ENCODE measurements at places on chromosomes 12 and 14.

GRCh38 chr14:50697659-50698290 lies 29.7 kb upstream of the SAV1 start:
- no peak for DNase-seq

DNA sequence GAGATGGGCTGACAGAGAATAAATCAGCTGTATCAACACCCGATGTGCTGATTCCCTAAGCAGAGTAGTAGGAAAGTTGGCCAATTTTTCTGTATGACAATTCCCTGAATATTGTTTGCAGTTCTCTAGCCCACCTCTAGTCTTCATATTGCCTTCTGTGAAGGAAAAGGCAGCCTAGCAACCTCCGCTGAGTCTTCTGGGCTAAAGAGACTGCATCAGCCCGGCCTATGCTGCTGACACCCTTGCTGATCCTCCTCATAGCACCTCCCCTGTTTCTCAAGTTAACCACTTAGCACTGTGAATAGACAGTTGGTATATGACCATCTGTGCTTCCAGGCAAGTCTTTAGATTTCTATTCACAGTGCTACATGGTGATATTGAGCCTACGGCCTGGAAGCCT lies 161.1 kb upstream of the EGLN3 start:
- no peak for DNase-seq

- no peak for DNase-seq
Measured at GRCh38 chr14:101584055-101584859, 23.0 kb downstream of the DIO3 start.

GRCh38 chr12:132622437-132623071 lies 4.0 kb downstream of the P2RX2 start:
- DNase-seq: no peak

- no peak for DNase-seq
Measured at GRCh38 chr14:77681196-77682157, 26.3 kb downstream of the ALKBH1 start.

DNA sequence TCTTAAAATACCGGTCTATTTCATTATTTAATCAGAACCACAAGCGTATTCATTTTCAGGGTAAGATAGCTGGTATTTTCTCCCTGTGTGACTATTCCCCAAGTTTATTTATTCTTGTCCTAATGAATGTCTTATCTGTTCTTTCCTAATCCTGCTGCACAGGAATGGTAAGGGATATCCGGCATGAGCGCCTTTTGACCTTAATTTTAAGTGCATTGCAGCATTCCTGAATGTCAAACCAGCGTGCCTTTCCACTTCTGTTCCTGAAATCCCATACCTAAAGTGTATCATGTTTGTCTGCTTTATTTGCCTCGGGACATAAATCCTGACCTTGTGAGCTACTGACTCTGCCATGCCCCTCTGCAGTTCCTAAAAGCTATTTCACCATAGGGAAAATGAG lies 1713.2 kb upstream of the FLRT2 start:
- no peak for DNase-seq

DNA sequence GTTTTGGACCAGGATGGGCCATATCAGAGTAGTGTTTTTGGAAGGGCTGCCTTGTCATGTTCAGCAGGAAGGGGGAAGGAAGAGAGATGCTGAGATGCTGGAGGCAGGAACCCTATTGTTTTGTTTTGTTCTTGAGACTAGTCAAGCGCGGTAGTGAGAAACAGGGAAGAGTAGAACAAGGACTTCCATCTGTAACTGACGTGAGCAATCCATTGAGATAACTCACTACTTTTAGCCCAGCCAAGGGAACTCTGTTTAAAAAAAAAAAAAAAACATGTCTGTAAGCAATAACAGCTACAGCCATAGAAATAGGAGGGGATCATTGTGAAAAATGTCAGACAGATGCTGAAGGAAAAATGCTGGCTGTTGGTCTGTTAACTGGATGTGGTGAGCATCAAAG lies 34.0 kb downstream of the CD9 start:
- no peak for DNase-seq

DNA sequence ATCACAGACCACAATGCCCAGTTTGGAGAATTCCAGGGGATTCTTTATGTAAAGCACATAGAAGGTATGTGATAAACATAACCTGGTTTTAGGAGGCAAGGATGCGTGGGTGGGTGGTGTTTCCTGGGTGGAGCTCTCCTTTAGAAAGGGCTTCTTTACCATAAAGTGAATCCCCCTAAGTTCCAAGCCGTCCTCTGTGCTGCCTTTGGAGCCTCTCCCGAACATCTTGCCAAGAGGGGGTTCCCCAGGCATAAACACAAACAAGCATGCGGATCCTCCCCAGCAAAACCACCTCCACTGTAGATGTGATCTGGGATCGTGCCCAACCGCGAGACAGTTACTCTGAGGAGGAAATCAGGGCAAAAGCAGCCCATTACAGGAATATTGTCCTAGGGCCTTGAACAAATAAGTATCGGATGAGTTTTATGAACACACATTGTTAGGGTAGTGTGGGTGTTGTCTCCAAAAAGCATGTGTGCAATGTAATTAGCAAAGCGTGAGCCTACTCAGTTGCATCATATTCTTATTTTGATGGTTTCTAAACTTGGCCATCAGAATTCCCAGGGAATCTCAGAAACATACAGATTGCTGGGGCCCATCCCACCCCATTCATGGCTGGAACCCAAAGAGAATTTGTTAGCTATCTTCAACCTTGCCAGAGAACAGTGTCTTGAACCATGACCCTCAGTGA lies 48.8 kb upstream of the CORO1C start:
- no peak for DNase-seq

All from stimulated activated CD8-positive, alpha-beta memory T cell treated with anti-CD3 and anti-CD28 coated beads, Interleukin-15, amount 100 ng/mL, for 48 hours (primary cell).